ENCODE measurements at places on chromosomes 11 and 22.

GRCh38 chr11:93032580-93032979 lies 63.1 kb downstream of the MTNR1B start:
- no peak for DNase-seq

DNA sequence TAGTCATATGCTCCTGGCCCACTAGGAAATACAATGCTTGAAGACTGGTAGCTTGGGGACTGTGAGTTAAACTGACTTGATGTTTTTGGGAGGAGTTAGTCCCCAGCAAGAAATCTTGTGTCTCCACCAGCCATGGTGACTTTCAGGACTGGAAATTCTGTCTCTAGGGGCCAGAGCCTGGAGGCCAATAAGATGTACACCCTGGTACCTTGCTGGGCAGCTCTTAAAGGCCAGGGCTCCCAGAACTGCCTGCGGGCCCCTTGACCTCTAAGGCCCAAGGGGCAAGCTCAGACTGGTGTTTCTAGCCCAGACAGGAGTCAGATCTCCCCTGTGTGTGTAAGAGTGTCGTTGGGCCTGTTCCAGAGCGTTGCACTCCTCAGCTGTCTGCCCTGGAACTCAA lies 128.7 kb upstream of the C11orf58 start:
- DNase-seq: no peak

DNA sequence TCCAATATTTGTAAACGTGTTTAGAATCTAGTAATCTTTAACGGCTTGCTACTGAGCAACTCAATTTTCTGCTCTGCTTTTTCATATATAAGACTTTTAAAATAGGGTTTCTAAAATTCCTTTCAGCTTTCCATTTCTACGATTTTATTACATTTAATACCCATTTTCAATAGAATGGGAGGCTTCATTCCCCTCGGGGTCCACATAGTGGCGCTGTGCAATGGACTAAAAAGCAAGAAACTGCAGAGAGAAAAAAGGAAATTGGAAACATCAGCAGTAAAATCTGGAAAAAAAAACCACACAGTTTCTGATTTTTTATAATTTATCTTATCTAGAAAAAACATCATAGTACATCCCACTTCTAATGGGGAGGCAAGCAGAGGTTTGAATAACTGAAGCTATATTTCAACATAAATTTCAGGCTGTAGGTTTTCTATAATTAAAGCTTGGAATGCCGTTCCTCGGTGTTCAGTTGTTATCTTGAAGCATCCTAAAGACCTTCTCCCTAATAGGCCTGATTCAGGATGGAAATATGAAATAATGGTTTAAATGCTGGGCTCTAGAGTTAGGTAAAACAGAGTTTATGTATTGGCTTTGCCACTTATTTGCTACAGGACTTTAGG lies 18.7 kb upstream of the JHY start:
- DNase-seq: no peak

GRCh38 chr22:42306010-42306409 lies 35.6 kb upstream of the TCF20 start:
- no peak for DNase-seq

- DNase-seq: no peak
Measured at GRCh38 chr11:58926251-58926650, 13.0 kb upstream of the GLYATL1 start.

Measured in NCI-H2171 (cell line).